ENCODE measurements at places on chromosomes 3 and 15.

- DNase-seq: no peak
Observed at GRCh38 chr3:162992741-162993140, 1496.1 kb downstream of the OTOL1 start.

DNA sequence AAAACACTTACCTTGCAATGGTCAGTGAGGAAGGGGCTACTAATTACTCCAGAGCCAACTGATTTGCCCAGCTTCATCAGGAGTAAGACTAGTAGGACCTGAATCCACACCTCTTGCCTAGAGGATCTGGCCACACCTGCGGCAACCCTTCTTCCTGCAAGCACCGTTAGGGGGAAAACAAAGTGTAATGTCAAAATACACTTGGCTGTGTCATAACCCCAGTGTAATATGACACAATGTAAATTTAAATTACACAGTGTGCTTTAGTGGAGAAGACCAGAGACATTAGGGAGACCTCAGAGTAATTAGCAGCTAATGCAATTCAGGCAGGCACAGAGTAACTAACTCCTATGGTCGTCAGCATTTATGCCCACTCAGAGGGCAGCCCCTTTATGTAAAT, 308.5 kb upstream of the ARRDC4 start:
- no peak for DNase-seq

DNA sequence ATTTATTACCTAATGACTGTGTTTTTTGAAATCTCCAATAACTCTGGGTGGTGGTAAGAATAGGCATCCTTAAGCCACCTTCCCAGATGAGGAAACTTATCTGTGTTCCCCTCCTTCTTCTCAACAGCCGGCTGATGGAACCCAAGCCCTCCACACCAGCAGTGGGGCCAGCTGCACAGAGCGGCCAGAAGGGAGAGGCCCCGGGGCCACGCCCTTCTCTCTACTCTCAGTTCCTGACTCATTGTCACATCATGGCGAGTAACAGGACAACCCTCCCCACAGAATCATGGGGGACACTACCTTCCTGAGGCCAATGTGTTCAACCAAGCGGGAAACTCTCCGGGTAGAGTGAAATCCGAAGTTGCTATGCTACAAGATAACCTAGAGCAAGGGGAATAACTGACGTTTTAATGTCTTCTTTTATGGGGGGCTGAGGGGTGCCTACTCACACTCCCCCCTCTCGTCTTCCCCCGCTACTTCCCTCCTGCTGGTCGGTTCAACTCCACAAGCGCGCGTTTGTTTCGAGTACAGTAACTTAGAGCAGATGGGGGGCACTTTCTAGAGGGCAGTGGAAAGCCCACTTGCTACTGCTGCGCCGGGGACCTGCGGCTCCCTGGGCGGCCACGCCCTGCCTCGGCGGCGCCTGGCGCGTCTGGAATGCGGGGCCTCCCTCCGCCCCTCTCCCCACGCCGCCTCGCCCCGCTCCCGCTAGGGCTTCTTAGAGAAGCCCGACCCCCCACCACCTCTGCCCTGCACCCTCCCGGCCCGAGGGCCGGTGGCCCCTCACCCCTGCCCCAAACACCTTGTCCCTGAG, 621 bp downstream of the ANXA2 start:
- peak; percentile 63 for DNase-seq

DNA sequence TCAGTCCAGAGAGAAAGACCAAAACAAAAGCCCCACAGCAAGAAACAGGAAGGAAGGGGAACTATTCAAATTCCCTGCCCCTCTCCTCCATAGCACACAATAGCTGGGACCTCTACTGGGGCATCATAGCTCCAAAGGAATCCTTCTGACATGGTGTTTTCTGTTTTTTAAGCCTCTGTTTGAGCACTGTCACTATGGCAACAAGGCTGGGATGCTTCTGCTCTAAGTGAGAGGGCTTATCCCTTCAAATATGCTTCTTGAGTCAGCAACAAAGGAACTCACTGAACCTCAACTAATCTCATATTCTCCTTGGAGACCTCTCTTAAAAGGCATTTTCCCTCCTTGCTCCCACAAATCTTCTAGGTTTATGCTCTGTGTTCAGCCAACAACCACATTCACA, 40.5 kb downstream of the MYLK start:
- no peak for DNase-seq

DNA sequence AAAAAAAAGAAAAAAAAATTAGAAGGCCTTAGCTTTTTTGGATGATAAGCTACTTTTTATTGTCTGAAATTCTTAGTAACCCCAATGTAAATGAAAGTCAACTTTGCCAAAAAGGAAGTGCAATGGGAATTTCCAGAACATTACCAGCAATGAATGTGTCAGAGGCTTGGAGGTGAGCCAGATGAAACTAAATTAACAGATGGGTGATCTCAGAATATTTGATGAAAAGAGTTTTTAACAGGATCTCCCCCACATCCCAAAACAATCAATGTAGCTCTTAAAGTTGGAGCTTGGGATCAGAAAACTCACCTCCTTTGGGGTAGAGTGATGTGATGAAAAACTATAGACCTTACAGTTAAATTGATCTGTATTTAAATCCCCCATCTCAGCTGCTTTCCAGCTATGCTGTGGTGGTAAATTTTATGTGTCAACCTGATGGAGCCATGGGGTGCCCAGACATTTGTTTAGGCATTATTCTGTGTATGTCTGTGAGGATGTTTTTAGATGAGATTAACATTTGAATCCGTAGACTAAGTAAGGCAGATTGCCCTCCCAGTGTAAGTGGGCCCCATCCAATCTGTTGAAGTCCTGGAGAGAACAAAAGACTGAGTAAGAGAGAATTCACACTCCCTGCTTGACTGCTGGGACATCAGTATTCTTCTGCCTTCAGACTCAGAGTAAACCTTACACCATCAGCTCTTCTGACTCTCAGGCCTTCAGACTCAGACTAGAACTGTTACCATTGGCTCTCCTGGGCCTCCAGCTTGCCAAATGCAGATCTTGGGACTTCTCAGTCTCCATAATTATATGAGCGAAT, 84.3 kb upstream of the TNFSF10 start:
- DNase-seq: peak; percentile 23

DNA sequence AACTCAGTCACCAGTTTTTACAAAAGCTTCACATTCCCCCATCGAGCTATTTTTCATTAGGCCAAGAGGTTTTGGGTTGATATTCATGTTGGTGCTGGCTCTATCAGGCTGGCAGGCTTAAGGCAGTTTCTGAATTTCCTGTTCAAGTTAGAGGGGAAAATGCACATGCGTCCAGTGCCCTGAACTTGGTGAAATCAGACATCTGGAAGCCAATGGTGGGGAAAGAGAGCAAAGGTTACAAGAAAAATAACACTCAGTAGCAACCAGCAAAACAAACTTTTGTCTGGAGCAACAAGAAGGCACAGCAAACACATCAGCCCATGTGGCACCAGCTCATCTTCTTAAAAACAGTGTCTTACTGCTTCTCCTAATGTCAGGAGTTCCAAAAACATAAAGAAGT, 155.6 kb upstream of the TSC22D2 start:
- DNase-seq: no peak

GRCh38 chr15:42085236-42085605, 9.1 kb downstream of the PLA2G4D start:
- no peak for DNase-seq

GRCh38 chr15:65559941-65560340, 29.7 kb downstream of the HACD3 start:
- DNase-seq: no peak

DNA sequence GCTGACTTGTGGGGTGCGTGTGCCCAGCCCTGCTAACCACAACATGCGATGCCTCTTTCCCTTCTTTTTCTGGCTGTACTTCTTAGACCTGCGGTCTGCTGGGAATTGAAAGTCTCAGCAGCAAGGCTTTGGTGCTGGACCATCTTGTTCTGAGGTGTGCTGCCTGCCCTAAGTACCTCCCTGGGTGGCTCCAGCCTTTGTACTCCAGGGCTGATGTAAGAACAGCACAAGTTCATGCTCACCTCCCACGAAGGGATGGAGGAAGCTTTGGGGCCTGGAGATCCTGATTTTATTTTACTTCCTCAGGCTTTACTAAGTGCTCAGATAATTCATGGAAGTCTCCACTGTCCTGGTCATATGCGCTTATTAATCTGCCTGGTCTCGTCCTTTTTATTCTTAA, 28.9 kb downstream of the FAM43A start:
- no peak for DNase-seq

GRCh38 chr3:108489776-108490175, 20.6 kb downstream of the MYH15 start:
- no peak for DNase-seq

- DNase-seq: no peak
Observed at GRCh38 chr3:1056744-1057143, 36.1 kb upstream of the CNTN6 start.

DNA sequence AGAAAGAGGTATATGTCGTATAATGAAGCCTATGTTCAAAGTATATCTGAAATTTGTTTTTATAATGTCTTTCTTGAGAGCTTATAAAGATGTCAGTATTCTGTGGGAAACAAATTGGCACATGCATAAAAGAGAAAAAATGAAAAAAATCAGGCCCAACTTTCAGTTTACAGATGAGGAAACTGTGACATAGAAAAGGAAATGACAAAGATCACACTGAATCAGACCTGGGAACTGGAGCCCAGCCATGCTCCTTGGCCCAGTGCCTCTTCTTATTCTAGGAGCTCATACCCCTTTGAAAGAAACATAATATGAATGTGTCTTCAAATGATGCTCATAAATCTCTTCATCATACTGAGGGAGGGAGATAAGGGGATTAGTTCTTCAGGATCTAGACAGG, 48.4 kb downstream of the TMEM44 start:
- no peak for DNase-seq

DNA sequence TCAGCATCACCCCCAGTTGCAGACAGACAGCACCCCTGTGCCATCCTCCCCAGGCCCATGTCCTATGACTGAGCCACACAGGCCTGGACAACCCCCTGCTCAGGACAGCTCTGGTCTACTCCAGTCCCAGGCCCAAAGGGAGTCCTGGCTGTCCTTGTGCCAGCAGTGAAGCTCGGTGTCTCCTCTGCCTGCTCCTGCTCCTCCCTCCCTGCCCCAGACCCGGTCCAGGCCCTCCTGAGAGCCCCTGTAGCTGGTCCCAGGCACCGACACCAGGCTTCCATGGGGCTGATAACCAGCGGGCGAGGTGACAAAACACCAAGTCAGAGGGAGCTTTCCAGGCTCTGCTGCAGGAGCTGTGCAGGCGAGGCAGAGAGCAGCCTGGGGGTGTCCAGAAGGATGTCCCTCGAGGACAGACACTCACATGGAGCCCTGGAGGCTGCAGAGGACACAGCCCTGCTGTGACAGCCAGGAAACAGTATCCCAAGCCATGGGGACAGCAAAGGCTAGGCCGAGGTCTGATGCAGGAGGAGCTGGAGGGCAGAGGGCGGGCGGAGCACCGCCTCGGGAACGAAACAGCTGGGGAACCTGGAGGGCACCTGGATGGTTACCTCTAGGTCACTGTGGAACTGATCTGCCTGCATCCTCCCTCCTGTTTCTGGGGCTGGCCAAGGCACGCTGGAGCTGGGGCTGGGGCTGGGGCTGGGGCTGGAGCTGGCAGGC, 103.8 kb upstream of the PRR20G start:
- no peak for DNase-seq

DNA sequence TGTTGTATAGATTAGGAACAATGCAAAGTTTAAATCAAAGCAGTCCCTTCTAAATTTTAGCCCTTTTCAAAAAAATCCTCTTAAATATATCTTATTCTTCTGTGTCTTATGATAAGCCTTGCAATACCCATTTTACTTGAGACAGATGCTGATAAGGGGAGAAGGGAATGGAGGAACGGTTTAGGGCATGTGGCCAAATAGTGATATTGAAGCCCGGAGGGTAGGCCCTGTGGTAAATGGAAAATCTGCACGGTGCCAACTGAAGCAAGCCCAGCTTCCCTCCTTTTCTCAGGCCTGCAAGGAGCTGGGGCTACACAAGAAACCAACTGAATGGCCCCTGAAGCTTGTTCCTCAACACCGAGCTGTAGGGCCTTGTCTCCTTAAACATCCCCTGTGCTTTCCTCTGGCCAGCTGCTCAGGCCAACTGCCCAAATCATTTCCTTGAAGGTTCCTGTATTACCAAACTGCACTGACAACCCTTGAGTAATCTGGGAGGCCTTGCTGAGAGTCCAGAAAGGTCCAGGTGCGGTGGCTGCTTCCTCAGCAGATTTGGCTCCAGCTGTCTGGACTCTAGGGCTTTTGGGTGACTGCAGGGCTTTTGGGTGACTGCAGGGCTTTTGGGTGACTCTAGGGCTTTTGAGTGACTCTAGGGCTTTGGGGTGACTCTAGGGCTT, 67.2 kb downstream of the NCEH1 start:
- no peak for DNase-seq

DNA sequence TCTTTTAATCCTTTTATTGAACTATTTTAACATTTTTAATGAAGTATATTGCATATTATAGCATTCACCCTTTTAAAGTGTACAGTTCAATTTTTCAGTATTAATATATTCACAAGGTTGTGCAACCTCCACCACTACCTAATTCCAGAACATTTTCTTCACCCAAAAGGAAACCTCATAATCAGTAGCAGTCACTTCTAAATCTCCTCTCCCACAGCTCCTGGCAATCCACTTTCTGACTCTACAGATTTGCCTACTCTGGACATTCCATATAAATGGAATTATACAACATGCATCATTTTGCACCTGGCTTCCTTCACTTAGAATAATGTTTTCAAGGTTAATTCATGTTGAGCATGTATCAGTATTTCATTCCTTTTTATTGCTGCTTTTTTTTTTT, 55.0 kb upstream of the HRH1 start:
- no peak for DNase-seq

DNA sequence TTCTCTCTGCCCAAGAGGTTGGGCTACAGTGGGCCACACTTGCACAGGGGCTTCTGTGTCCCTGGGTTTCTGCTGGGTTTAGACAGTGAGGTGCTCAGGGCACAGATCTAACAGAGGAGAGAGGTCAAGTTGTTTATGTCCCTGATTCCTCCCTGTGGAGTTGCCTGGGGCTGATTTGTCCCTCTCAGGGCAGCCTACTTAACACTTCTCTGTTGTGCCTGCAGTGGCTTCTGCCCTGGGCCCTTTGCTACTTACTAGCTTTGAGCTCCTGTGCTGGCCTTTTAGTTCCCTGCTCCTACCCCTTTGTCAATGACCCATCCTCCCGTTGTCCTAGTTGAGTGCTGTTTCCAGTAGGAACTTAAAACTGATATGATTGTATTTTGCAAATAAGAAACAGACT, 114.0 kb upstream of the RGMA start:
- DNase-seq: no peak

- DNase-seq: no peak
Observed at GRCh38 chr3:50441424-50442217, 61.8 kb downstream of the CACNA2D2 start.

GRCh38 chr3:46845397-46845859, 17.8 kb downstream of the MYL3 start:
- no peak for DNase-seq

GRCh38 chr3:116046350-116046749, 398.9 kb downstream of the LSAMP start:
- no peak for DNase-seq

- DNase-seq: no peak
Observed at GRCh38 chr3:115517457-115518050, 105.8 kb upstream of the GAP43 start.

DNA sequence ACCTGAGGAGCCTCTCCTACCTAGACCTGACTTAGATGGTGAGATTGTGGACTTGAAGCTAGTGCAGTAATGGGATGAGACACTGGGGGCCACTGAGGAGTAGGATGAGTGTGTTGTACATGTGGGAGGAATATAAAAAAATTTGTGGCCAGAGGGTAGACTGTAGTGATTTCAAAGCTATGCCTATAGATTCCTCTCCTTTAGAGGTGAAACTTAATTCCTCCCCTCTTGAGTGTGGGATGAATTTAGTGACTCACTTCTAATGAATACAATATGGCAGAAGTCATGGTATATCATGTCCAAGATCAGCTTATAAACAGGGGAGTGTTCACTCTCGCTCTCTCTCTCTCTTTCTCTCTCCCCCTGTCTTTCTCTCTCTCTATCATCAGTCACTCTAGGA, 6.7 kb downstream of the ZNF860 start:
- DNase-seq: no peak
